ENCODE measurements at places on chromosomes 7 and 10.

- no peak for ATAC-seq
Measured at GRCh38 chr7:1060315-1061072, 16.1 kb downstream of the GPR146 start.

DNA sequence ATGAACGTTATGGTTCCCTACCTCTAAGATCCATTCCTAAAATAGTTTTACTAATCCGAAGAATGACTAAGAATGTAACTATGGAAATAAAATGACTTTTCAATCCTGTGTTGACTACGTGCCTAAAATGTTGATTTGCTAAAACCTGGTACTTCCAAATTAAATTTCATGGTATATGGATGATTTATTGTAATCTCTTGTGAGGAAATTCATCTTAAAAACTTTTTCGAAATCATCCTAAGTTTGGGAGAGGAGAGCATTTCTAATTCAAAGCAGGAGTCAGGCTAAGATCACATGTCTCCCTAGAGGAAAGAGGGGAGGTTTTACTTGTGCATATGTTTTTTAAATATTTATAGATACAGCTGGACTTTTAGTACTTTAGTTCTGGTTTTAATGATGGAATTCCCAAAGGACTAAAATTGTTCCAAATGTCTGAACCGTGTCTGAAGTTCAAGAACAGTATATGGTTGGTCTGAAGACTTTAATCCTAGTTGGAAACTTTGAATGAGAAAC is 483.9 kb downstream of the AUTS2 start:
- no peak for ATAC-seq

GRCh38 chr7:113321201-113321600 is 202.8 kb upstream of the SMIM30 start:
- no peak for ATAC-seq

- ATAC-seq, result no peak
Measured at GRCh38 chr10:38007551-38007950, 2.9 kb upstream of the ZNF33A start.

- no peak for ATAC-seq
Measured at GRCh38 chr10:118607768-118608354, 12.4 kb upstream of the PRLHR start.

- ATAC-seq, result no peak
Measured at GRCh38 chr10:79166741-79167140, 98.0 kb downstream of the ZMIZ1 start.

DNA sequence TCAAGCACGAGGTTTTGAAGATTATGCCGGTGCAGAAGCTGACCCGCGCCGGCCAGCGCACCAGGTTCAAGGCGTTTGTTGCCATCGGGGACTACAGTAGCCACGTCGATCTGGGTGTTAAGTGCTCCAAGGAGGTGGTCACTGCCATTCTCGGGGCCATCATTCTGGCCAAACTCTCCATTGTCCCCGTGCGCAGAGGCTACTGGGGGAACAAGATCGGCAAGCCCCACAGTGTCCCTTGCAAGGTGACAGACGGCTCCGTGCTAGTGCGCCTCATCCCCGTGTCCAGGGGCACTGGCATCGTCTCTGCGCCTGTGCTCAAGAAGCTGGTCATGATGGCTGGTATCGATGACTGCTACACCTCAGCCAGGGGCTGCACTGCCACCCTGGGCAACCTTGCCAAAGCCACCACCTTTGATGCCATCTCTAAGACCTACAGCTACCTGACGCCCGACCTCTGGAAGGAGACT is 284.7 kb downstream of the GPR37 start:
- ATAC-seq, result no peak

DNA sequence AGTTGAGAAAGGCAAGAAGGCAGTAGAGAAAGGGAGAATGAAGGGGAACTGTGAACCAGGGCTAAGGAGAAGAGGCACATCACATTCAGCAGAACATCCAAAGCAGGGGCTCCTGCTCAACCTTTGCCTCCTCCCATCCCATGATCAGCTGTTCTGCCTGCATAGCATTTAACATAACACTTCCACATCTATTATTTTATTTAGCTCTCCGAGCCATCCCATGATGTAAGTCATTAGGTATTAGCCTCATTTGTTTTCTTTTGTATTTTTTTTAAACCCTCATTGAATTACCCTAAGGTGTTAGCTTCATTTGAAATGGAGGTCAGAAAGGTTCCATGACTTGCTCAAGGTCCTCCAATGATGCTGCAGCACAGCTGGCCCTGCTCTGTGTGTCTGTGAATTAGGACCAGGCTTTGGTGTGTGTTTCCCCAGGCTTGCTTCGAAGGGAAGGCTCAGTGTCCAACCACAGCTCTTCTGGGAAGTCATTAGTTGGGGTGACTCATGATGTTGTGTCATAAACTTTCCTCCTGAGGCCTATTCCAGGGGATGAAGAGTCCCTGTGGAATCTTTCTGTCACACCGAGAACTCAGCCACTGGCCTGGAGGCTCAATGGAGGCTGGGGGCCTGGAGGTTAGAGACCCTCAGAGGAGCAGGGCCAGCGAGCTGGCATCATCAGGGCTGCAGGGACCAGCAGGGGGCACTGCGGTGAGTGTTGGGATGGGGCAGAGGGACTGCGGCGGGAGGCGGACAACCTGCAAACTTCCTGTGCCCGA is 16.5 kb downstream of the NPFFR1 start:
- no peak for ATAC-seq

- ATAC-seq, result peak; percentile 40
Measured at GRCh38 chr10:85594239-85594638, 772.4 kb downstream of the GRID1 start.

DNA sequence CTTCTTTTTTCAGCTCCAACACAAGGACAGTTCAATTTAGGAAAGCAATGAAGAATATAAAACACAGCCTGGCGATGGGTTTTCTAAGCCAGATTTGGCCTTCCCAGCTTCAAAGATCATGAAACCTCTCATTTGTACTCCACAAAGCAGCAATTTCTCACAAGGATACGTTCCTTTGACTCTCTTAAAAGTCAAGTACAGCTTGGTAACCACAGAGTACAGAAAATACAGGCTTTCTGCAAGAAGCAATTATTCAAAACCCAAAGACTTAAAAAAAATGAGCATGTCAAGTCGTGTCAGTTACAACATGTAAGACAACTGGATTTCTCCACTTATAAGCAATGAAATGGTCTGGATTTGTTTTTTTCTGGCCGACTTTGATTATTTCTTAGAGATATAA is 321.4 kb downstream of the FGFR2 start:
- ATAC-seq, result no peak

- no peak for ATAC-seq
Measured at GRCh38 chr10:99551158-99551557, 18.4 kb downstream of the NKX2-3 start.

- no peak for ATAC-seq
Measured at GRCh38 chr7:100464210-100464660, at the start of gene SPACDR. Gene SPACDR (minus strand): TSS chr7:100464260. CDS start chr7:100464025, 235 bp downstream.

DNA sequence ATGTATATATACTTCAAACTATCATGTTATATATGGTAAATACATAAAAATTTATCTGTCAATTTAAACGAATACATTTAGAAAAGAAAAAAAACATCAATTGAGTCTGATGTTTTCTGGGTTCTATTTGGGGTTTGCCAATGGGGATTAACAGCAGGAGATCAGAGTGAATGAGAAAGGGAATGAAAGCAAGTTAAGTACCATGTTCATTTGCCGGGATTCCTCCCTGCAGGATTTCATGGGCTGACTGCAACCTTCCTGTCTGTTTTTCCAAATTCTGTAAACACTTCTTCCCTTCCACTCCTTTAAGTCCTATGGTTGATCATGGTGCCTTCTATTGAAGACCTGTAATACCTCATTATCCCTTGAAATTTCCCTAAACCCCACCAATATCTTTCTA is 33.9 kb upstream of the SEMA3A start:
- ATAC-seq, result no peak

GRCh38 chr10:11224321-11224720 is 206.6 kb downstream of the CELF2 start:
- ATAC-seq, result no peak

DNA sequence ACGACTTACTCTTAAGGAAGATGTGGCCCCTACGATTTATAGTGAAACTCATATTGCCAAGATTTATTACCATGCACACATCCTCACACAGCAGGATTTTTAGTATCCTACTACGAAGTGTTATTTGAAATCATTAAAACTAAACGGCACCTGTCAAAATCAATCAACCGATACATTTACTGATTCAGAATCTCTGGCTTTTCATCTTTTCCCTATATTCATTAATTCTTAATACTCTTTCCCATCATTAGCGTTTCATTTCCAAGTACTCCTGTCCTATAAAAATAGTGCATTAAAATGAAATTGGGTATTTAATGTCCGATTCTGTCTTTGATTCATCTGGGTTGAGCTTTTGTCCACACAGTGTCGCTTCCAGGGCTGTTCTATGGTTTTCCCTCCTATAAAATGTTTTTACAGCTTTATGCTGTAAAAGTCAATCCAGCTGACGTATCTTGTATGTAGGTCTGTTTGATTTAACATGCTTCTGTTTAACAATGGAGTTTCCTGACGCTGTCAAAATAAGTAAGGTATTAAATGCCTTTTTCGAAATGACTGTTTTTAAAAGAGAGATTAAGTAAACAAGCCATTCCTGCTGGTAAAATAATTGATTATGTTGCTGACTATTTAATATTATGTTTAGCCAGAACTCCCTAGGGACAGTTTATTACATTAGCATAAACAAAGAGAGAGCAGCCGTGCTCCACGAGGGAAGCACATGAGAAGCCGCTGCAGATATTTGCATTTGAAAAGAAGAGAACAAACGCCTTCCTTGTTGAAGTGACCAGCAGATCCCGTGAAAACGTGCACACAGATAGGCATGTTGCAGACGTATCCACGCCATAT is 22.3 kb upstream of the SFMBT2 start:
- no peak for ATAC-seq

DNA sequence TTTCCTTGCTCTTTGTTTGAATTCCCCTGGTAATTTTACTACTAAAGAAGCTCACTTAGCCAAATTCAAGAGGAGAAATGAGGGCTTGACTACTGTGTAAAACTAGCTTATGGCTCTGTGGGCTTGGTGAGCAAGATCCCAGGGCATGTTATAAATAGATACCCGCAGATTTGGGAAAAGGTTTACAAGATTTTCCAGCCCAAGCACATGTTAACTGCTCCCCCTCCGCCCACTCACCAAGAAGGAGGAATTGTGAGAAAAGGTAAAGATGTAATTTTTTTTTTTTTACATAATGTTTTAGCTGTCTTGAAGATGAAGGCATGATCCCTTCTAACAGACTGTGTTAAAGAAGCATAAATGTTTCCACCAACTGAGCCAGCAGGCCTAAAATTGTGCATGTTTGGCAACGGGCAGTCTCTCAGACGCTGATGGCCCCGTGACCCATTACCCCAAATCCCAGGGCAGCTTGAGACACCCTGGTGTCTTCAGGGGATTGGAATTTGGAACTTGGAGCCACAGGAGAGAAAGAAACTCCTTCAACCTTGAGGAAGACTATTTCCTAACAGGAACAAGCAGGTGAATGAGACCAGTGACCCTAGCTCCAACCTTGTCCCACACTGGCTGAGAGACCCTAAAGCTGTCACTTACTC is 429.8 kb upstream of the CELF2 start:
- no peak for ATAC-seq

DNA sequence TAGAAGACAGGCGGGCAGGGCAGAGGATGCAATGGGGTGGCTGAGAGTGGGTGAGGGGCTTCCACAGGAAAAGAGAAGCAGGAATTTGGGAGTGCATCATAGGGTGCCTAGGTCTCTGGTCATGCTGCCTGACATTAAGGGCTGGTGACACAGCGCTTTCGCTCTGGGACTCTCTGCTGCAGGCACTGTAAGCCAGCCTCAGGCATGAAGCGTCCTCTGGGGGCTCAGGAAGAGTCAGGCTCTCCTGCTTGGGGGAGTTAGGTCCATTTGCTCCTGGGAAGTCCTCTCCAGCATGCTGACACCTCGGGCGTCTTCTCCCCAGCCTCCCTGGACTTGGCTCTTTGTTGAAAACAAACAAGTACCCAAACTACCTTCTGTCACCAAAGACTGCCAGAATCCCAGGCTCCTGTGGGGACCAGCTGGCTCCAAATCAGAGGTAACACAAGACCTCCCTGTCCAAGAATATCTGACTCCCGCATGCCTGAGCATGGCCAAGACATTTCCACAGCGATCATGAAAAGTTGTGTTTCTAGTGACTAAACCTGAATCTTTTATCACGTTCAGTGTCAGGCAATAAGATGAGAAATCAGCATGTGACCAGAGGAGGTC is 55.4 kb downstream of the GPR26 start:
- no peak for ATAC-seq

- ATAC-seq, result no peak
Measured at GRCh38 chr10:35608328-35608672, 3.2 kb downstream of the GJD4 start.

DNA sequence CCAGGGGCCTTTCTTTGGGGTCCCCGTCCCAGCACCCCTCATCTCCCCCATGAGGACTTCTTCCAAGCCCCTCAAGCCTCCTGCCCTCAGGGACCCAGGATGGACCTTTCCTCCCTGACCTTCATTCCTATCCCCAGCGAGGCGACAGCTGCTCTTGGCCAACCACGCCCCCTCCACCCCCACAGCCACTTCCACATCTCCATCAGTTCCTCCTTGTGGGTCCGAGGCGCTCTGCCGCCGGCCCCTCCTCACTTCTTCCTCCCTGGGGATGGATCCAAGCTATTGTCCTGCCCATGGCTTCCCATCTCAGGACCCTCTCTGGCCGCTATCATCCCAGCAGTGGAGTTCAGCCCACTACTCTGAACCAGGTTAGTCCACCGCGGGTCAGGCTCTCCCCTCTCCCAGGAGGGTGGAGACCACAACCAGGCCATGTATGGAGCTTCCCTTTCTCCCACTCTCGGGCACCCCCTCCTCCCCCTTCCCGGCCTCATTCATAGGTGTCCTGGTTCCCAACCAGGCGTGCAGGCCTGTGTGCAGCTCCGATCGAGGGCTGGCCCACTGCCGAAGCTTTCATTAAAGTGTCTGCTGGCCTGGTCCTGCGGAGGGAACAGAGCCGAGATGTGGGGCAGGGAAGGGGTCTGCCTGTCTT is 1.7 kb upstream of the SH2B2 start:
- no peak for ATAC-seq

DNA sequence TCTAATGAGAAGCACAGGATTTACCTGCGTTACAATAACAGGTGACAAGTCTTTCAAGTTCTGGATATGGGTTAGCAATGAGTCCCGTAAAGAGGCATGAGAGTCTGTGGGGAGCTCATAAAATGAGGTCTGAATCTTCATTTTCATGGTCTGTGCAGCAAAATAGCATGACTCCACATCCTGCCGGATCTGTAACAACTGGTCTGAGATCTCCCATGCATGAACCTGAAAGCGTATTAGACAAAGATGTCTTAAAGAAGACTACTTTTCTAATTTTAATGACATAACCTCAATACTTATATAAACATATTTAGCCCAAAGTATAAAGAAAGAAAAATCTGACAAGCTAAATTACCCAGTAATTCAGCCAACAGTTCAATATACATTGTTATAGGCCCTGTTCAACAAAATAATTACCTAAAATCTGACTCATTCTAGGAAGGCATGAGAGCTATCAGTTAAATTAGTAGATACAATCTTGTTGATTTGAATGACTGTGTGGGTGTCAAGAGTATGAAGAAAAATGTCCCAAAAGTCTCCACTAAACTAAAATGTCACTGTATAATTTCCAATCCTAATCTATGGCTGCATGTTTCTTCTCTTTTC is 36.9 kb downstream of the TNPO3 start:
- peak; percentile 35 for ATAC-seq

- ATAC-seq, result no peak
Measured at GRCh38 chr10:117684672-117685211, 142.2 kb downstream of the EMX2 start.
